AG10803 (cell line): ENCODE measurements at places on chromosomes 6 and 20.

- DNase-seq = no peak
Observed at GRCh38 chr20:19375395-19375794, 163.0 kb downstream of the SLC24A3 start.

GRCh38 chr6:33117811-33118277 is 42.1 kb downstream of the HLA-DPB1 start:
- DNase-seq = no peak

DNA sequence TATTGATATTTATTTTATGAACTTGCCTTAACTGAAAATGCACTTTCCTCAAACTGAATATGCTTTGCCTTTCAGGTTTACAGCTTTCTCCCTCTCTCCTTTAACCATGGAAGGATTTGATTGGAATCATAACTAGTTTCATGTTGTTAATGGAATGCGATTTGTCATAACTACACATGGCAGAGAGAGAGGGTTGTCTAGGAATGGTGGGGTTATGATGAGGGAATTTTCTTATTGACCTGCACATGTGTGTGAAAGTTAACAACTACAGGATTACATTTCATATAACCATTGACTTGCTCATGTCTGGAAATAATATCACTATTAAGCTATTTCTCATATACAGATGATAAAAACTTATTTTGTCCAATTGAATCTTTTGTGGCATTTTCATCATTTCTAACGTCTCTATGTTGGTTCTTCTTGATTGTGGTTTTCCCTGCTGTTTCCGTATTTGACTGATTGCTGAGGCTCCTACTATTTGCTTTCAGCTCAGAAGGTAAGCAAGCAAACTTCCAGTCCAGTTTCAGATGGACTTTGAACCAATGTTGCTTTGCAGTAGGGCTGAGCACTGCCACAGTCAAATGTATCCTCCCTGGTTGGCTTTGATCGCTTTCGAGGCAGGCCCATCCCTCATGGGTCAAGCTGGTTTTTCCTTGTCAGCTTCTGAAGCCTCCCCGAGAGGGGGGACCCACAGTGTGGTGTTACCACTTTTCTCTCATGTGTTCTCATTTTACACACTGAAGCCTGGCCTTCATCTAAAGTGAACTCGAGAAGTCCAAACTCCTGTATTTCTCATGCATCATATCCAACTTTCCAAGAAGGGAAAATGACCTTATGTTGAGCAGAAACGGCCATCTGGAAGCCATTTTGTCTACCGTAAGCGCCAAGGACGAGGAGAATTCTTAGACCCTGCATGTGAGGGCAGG is 7.6 kb upstream of the CCN2 start:
- DNase-seq = no peak

DNA sequence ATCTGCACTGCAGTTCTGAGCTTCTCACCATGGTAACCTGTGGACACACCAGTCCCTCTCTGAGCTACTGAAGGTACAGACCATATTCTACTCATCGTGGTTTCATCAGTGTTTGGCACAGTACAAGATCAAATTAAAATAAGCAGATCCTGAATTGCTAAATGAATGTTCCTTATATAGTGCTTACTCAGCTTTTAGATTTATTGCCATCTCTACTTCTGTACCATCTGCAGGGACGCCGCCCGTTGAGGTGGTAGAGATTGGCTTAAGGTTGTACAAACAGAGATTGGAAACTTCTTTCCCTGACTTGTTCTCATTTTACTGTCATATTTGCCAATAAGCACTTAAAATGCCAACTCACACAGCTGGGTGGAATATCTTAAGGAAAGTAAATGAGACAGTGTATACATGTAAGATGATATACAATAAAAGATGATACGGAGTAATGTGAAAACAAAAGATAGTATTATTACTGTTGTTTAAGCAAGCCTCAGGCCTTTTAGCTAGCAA is 223.4 kb upstream of the FOXQ1 start:
- DNase-seq = no peak
